ENCODE measurements at places on chromosomes 11 and 22.

GRCh38 chr22:34236527-34236926, 316.3 kb upstream of the LARGE1 start:
- no peak for DNase-seq

DNA sequence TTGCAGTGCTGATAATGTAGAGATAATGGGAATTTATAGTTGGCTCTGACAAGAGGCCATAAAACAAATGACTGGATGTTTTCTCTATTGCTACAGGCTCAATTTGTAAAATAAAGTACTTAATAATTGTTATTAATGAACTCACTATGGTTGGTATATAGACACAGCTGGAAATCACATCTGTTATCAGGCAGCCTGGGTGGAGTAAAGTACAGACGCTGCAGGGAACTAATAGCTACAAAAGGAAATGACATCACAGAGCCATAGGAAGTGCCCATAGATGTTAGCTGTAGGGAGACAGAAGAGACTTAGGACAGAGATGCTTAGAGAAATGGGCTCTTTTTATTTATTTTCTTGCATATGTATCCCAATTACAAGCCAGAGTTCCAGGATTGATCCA, 81.0 kb upstream of the SNX19 start:
- no peak for DNase-seq

GRCh38 chr11:57251491-57252104, 14.5 kb upstream of the APLNR start:
- no peak for DNase-seq

DNA sequence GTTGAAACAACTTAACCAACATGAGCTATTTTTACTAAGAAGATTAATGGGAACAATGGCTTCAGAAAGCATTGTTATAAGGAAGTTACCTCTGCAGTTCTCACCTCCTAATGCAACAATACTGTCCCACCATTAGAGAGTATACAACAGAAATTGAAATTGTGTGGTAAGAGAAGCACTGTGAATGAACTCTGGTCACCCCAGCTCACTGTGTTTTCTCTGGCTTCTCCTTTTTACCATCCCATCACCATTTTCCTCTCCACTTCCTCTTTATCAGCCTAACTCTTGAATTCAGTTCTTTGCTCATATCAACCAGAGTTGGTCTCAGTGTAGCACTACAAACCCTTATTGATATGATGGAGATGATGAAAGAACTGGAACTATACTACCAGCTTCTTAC, 138.0 kb upstream of the POU2AF2 start:
- no peak for DNase-seq

DNA sequence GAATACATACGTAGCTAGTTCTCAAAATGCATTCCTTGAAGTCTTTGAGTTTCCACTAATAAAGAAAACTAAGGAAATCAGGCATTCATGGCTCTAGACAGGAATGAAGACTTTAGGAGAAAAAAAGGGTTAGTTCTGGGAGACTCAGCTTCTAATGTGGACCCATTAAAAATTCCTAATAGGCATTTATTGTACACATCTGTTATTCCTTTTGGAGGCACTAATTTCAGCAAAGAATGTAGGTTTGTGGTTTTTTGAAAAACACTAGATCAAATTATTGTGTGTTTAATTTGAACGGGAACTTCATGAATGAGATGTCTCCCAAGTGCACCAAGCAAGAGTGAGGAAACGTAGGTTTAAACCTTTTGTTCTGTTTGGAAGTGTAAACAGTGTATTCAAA, 42.7 kb downstream of the PARVA start:
- DNase-seq: no peak

- no peak for DNase-seq
These were observed 1.3 kb downstream of the FADD start for GRCh38 chr11:70204466-70204799.

DNA sequence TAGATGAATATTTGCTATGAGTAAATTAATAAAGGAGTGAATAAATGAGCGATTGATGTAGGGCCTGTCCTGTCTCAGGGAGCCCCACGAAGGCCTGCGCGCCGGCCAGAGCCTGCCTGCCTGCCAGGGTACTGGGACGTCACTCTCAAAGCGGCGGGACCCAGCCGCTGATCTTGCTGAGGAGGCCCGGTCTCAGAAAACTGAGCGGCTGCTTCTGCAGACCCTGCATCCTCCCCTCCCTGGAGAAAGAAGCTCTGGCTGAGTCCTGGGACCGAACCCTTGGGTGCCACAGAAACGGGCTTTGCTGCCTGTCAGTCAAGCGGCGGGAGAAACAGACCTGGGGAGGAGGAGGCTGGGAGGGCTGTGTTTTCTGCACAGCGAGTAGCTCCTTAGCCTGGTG, 91.6 kb upstream of the B3GAT1 start:
- no peak for DNase-seq

GRCh38 chr11:46557684-46558151, 36.1 kb downstream of the AMBRA1 start:
- DNase-seq: no peak

DNA sequence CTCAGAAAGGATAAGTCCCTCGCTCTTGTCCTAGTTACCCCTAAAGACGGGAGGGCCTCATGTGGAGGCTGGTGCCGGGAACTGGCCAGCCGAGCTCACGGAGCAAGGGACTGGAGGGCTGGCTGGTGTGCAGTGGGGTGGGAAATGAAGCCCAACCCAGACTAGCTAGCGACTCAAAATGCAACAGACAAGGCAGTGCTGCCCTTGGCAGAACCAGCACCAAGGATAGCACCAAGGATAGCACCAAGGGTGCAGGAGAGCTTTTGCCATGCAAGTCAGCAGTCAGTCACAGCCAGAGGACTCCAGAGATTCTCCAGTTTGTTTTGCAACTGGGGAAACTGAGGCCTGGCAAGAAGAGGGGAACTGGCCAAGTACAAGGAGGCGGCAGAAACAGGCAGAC, 6.5 kb upstream of the BATF2 start:
- no peak for DNase-seq

DNA sequence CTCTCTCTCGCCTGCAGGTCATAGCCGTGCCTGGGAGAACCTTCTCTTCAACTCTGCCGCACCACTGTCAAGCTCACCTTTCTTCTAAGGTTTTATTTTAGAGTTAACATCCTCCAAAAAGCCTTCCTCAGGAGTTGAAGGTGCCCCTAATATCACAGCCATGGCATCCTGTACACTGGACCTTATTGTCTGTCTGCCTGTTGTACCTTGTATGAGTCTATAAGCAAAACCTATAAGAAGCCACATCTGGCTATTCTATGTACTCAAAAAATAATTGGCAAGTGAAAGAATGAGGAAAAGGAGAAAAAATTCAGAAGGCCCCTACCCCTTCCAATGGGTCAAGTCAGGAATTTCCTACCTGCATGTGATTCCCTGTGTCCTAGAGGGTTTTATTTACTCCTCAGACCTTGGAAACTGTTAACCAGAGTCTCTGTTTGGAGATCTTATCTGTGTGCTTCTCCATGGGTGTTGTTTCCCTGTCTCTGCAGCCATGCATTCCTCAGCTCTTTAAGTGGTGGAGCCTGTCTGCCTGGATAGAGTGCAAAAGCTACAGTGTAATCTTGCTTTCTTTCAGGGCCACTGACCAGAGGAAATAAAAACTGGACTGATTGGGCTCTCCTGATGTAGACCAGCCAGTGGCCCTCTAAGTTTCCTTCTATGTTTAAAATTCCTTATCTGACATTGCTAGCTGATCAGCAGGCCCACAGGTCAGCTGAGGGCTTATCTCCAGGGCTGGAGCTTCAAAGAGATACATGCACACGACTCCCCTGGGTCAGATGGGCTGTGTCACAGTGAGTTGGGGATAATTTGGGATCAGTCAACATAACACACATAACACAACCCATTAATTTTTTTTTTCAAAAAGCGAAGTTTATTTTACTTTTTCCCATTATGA, 37.6 kb upstream of the TMEM135 start:
- DNase-seq: no peak

- DNase-seq: no peak
These were observed 4.5 kb downstream of the HTR3A start for GRCh38 chr11:113979431-113979830.

DNA sequence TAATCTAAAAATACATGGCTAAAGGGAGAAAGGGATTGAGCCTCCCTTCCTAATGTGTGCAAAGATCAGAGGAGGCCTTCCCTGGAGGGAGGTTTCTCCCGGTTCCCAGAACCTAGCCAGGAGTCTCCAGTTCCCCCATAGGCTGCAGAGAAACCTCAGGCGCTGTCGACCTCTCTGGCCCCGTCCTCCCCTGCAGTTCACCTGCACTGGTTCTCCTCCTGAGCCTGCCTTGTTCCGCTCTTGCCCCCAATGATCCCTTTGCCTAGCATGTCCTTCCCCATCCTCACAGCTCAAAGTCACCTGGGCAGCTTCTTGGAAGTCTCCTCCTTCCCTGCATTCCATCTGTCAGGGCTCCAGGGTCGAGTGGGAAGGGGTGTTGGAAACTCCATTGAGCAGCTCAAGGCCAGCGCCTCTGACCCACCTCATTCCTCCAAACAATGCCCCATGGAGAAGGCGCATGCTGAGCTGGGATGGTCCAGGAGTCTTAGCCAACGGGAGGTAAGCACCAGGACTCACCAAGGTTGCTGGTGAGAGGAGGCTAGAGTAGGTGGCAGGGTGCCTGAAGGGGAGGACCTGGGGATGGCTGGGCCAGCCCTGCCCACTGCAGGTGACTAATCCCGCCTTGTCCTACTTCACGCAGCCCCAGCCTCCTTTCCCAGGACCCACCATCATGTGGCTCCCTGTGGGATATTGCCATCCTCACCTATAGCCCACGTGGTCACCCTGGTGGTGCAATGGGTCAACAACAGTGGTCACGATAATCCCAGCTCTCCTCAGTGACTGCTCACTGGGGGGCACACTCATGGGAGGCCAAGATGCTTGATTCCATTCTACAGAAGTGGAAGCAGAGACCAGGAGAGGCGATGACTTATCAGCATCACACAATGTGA, 15.4 kb downstream of the RSPH14 start:
- DNase-seq: no peak

DNA sequence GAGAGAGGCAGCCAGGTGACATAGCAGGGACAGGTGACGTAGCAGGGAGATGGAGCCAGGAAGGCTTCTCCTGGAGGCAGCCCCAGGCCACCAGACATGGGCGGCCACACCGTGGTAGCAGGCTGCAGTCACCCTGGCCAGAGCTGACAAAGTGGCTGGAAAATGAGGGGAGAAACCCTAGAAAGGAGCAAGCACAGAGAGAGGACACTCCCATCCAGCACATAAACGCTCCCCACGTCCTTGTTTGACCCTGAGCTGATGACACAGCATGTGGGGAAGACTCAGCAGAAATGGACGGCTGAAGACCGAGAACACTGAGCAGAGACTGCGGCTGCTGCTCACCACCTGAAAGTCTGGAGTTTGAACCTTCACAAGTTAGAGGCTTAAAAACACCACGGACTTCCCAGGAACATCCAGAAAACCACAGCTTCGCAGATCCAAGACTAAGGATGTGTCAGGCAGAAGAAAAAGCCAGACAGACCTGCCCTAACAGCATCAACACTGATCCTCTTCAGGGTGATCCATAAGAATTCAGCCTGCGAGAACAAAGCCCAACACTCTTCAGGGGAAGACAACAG, 28.7 kb downstream of the DRD4 start:
- no peak for DNase-seq

GRCh38 chr11:124898711-124899110, 1.0 kb upstream of the ROBO4 start:
- DNase-seq: peak; percentile 78

DNA sequence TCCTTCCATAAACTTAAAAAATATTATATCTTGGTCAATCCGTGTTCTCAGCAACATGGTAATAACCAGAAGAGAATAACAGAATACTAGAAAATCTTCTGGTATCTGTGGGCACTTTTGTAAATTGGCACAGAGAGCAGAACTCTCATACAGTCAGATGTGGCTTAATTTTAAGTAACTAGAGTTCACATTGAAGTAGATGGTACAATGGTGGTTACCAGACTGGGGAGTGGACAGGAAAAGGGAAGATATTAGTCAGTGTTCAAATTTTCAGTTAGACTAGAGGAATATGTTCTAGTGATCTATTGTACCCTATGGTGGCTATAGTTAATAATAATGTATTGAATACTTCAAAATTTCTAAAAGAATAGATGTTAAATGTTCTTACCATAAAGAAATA, 6.9 kb downstream of the OR52H1 start:
- DNase-seq: no peak

GRCh38 chr11:57116654-57117053, 65.1 kb upstream of the LRRC55 start:
- DNase-seq: no peak

GRCh38 chr11:35812828-35813227, 131.0 kb upstream of the LDLRAD3 start:
- no peak for DNase-seq

DNA sequence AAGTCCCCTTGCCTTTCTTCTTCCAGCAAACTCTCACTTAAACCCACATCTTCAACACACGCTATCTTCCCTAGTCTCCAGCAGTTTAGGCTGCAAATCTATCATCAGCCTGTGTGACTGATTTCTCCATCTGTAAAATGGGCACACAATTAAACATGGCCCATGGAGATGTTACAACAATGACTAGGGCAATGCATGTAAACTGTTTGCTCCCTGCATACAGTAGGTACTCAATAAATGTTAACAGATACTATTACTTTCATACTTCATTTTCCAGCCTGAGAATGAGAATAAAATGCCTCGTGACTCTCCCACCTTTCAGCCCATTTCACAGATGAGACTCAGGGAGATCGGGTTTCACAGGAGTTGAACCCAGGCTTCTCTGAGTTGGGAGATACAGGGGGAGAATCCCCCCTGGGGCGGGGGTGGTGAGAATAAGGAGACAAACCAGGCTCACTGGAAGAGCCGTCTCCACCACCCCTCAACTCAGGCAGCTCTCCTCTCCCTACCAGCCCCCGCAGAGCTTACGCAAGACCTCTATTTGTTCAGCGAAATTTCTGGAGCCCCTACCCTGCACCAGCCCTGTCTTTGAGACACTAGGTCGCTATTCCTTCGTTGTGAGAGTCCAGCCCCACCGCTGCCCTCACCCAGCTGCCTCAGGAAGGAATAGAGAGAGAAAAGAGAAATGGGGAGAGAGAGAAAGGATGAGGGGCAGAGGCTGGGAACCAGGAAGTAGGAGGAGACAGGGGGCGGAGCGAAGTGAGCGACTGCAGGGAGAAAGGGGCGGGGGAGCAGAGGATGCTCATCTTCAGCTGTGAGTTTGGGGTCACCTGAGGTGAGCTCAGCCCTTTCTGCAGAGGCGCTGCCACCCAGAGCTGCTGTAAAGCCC, 42.1 kb upstream of the KLHL35 start:
- DNase-seq: no peak

- DNase-seq: peak; percentile 26
These were observed 906.7 kb upstream of the CHORDC1 start for GRCh38 chr11:91129596-91129995.

GRCh38 chr22:45452565-45453379, 39.3 kb downstream of the RIBC2 start:
- DNase-seq: peak; percentile 51

Measured in spinal cord (tissue), 10 donors.